ENCODE measurements at places on chromosomes 2 and 18.

- DNase-seq = no peak
Measured at GRCh38 chr2:220915092-220915623, 656.9 kb downstream of the EPHA4 start.

DNA sequence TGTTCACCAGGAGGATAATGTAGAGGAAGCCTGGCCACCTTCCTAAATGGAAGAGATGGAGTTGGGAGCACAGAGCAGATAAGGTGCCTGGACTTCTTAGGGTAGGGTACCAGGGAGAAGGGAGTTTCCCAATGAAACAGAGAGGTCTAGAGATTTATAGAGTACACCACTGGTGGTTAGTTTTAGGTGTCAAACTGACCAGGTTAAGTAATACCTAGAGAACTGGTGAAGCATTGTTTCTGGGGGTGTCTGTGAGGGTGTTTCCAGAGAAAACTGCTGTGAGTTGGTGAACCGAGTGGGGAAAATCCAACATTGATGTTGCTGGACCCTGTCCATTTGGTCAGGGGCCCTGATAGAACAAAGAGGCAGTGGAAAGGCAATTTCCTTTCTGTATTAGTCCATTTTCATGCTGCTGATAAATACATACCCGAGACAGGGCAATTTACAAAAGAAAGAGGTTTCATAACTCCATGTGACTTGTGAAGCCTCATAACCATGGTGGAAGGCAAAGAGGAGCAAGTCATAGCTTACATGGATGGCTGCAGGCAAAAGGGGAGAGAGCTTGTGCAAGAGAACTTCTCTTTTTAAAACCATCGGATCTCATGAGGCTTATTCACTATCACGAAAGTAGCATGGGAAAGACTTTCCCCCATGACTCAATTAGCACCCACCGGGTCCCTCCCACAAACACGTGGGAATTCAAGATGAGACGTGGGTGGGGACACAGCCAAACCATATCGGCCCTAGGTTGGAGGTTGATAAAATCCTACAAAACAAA is 260.8 kb downstream of the CBLN2 start:
- no peak for DNase-seq

DNA sequence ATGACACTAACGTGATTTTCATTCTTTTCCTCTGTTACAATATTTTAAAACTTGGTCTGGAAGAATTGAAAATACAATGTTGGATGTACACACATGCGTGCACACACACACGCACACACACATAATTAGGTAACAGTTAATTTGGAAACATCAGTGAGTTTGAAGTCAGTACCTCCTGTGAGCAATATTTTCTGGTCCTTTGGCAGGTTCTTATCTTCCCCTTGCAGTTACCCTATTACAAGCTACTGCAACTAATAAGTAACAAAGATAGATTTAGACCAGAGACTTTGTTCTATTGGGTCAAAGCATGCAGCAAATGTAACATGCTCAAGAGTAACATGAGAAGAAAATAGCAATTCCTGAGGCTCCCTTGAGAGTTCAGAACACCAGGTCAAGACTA is 73.3 kb downstream of the ZNF385B start:
- DNase-seq = no peak

GRCh38 chr18:46161703-46162396 is 57.7 kb downstream of the HAUS1 start:
- no peak for DNase-seq

- no peak for DNase-seq
Measured at GRCh38 chr2:103464831-103465230, 703.0 kb downstream of the TMEM182 start.

DNA sequence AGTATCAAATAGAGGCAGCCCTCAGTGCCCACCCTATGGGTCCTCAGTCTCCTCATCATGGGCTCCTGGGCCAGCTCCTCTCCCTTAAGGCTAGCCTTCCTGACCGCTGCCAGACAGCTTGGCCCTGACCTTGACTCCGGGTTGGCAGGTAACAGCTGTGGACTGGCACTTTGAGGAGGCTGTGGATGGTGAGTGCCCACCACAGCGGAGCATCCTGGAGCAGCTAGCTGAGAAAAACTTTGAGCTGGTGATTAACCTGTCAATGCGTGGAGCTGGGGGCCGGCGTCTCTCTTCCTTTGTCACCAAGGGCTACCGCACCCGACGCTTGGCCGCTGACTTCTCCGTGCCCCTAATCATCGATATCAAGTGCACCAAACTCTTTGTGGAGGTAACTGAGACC is 19.0 kb downstream of the CAD start:
- no peak for DNase-seq

GRCh38 chr2:200199005-200199404 is 107.5 kb upstream of the SPATS2L start:
- no peak for DNase-seq

- DNase-seq = no peak
Measured at GRCh38 chr2:55809875-55810621, 113.5 kb downstream of the EFEMP1 start.

- peak; percentile 69 for DNase-seq
Measured at GRCh38 chr2:102041351-102041750, 49.6 kb downstream of the IL1R2 start.

DNA sequence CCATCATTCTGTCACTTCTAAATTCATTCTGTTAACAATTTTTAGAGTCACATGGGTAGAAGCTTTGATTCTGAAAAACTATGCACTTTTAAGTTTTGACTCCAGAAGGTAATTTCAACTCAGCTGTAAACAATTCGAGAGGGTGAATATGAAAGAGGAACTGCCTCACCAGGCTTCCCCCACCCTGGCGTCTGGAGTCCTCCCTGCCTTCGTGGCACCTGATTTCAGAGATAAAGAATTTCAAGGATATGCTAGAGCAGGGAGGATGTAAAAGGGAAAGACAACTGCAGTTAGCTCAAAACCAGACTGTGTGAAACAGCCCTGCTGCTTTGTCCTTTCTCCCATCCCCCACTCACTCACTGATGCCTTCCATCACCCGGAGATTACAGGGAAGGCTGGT is 40.7 kb downstream of the ONECUT2 start:
- DNase-seq = no peak

- DNase-seq = no peak
Measured at GRCh38 chr2:166223298-166223697, 95.5 kb upstream of the SCN1A start.

- DNase-seq = no peak
Measured at GRCh38 chr2:217722883-217723472, 279.8 kb downstream of the TNS1 start.

DNA sequence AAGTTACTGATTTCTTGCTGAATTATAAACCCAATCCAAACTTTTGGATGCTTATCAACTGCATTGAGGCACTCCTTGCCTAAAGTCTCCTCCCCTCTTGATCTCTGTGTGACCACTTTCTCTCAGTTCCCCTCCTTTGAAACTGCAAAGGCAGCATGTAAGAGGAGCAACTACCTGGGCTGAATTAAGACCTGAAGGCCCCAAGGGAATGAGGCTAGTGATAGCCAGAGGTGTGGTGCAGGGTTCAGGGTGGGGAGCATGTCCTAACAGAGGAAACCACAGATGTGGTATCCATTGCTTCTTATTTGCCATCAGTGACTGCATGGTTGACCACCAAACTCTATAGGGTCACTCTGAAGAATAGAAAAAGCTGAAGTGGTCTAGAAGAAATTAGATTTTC is 557.9 kb downstream of the TNS1 start:
- DNase-seq = no peak

- DNase-seq = no peak
Measured at GRCh38 chr2:168032091-168032490, 215.3 kb downstream of the STK39 start.

DNA sequence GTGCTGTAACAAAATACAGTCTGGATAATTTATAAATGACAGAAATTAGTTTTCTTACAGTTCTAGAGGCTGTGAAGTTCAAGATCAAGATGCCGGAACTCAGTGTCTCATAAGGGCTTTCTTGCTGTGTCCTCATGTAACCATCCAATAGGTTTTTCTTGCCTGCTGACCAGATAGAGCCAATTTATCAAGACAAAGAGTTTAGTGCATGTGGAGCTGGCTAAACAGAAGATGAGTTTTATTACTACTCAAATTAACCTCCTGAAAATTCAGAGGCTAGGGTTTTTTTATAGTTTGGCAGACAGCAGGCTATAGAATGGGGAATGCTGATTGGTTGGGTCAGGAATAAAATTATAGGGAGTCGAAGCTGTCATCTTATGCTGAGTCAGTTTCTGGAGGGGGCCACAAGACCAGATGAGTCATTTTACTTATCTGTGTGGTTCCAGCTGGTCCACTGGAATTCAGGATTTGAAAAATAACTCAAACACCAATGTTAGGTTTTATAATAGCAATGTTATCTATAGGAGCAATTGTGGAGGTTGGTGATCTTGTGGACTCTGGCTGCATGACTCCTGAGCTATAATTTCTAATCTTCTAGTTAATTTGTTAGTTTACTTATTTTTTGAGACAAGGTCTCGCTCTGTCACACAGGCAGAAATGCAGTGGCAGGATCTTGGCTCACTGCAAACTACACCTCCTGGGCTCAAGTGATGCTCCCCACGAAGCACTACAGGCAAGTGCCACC is 3.2 kb upstream of the PDK1 start:
- DNase-seq = no peak

- no peak for DNase-seq
Measured at GRCh38 chr2:140550821-140551220, 1580.0 kb downstream of the LRP1B start.

DNA sequence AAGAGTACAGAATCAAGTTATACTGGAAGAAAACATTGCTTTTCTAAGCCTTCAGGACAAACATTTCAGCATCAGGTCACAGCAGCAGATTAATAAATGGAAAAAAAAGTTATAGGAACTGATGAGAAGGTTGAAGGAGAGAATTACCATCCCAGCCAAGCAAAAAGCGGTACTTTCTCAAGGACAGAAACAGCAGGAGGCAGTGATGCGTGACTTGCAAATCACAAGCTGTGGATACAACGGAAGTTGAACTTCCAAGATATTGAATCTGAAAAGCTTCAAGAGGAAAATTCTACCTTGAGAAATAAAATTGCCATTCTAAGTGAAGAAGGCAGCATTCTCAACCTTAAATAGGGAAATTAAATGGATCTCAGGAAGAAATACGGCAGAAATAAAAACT is 18.5 kb upstream of the SERPINB12 start:
- no peak for DNase-seq

DNA sequence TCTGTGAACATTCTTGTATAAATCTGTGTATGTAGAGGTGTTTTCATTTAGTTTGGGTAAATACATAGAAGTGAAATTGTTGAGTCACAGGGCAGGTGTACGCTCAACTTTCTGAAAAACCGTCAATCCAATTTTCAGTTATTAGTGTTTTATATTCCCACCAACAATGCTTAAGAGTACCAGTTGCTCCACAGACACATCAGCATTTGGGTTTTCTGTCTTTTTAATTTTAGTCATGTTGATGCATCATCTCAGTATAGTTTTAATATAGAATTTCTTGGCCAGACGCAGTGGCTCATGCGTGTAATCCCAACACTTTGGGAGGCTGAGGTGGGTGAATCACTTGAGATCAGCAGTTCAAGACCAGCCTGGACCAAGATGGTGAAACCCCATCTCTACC is 3.2 kb upstream of the GNLY start:
- DNase-seq = no peak

GRCh38 chr18:36580874-36581750 is 247.7 kb downstream of the TPGS2 start:
- DNase-seq = no peak

- no peak for DNase-seq
Measured at GRCh38 chr2:178246696-178247095, 52.4 kb downstream of the OSBPL6 start.

DNA sequence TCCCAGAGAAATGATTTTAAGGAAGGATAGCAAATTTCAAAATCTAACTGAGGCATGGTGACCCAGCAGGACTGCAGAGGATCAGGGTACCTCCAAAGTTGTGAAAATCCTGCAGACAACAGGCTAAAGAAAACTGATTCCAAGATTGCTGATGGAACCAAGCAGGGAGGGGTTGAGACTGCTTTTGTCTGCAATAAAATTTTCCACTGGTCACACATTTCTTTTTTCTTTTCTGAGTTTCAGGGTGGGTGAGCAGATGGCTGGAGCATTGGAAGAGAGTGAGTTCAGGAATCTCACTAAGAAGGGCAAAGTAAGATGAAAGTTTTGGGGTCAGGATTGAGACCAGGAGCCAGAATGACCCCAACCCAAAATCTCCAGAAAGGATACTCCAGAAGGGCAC is 321.0 kb downstream of the TNS1 start:
- DNase-seq = no peak

- peak; percentile 3 for DNase-seq
Measured at GRCh38 chr2:139142252-139142880, 362.2 kb upstream of the NXPH2 start.

- DNase-seq = no peak
Measured at GRCh38 chr18:38350141-38350540, 784.5 kb upstream of the CELF4 start.

DNA sequence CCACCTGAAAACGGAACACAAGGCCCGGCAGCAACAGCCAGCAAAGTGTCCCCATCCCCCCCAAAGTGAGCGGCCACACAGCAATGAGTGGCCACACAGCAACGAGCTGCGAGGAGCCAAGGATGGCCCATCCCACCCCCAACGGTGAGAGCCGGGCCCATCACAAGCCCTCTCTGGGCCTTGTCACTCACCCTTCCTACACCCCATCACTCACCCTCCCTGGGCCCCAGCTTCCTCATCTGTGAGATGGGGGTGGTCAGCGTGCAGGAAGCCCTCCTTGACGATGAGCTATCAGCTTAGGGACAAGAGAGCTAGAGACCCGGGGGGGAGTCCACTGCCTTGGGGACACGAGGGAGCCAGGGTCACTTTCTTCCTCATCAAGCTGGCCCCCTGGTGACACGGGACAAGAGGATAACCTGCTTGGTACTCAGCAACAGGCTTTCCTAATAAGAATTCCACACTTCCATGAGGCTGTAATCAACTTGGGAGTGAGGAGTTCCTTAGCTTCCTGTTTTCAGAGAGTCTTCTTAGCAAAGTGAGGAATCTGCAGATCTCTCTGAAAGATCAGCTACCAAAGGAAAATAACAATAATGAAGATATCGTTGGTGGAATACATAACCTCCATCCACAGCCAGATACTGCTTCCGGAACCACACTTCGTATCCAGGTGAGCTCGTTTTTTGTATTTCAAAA is 92.8 kb downstream of the HDAC4 start:
- no peak for DNase-seq

DNA sequence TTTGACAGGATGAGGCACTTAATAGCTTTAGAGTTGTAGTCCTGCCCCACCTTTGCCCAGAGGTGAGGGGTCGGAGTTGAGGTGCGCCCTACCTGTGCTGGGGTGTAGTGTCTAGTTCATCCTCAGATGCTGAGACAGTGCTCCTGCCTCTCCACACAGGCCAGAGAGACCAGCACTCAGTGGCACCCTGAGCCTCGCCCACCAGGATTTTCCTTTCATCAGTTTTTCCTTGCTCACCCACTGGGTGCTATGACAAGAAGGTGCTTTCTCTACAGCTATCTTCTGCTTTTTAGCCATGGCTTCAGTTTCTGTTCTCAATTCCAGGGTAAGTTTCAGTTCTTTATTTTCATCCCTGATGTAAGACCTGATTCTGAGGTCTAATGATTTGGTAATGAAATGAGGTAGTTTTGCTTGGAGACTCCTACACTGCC is 16.8 kb upstream of the TMEM131 start:
- DNase-seq = no peak

DNA sequence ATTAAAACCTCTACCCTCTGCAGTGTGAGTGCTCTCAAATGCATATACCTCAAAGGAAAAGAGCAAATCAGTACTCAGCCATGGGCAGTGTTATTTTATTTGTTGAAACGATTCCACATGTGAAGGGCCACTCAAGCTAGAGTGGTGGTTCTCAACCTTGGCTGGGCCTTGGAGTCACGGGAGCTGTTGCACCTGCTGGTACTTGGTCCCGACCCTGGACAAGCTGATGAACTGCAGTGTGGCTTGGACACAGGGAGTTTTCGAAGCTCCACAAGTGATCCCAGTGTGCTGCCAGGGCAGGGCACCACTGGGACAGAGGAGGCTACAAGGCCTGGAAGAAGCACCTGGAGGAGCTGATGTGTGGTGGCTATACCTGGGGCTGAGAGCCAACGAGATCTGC is 19.7 kb downstream of the GNLY start:
- DNase-seq = no peak

Measured in AML-193 (cell line).